Large intestine (tissue), 12 donors: ENCODE measurements at places on chromosomes 5 and 9. TPM values are rescaled to one million over a fixed set of nuclear protein-coding genes. Genes with fewer than 3 reads are reported as not detected.
A peak's percentile ranks its signal among the peaks of the same experiment; 100 is the strongest.

Gene NRG2
- polyA plus RNA-seq: 1.1 TPM

Gene IFNA21
- 0.13 TPM for polyA plus RNA-seq

Gene MZB1
- polyA plus RNA-seq: 1.3 TPM

Gene ITK
- 1.5 TPM for polyA plus RNA-seq

Gene SYNPO
- polyA plus RNA-seq: 46.7 TPM

Gene DELE1
- 123 TPM for polyA plus RNA-seq

Gene AGXT2
- polyA plus RNA-seq: 33.8 TPM

Gene NNT
- 50.7 TPM for polyA plus RNA-seq

Gene LHX3
- not detected for polyA plus RNA-seq

GRCh38 chr9:133142684-133143622 is 20.8 kb downstream of the GBGT1 start:
- peak; percentile 56 for DNase-seq

DNA sequence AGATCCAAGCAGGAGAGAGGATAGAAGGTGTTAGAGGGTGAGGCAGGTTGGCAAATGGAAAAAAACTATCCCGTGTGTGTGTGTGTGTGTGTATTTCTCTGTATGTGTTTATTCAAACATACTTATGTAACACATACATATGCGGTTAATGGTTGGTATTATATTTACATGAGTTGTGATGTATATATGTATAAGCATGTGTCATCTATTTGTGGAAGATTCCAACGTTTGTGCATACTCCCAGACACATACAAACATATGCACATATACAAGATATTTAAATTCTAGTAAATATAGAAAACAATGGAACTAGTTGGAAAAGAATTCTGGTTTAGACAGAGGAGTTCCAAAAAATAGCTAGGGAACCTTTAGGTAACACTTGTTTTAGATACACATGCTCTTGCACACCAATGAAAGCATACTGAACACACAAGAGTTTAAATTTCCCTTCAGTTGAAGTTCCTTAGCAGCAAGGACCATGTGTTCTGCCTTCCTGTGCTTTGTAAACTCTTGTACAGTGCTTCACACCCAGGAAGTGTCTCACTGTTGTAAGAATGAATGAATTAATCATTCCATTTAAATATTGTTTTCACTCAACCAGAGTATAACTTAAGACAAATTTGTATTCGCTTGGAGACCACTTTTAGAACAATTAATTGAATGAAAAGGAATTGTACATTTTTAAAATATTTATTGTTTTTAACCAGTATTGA is 257.8 kb downstream of the FER start:
- DNase-seq: no peak

DNA sequence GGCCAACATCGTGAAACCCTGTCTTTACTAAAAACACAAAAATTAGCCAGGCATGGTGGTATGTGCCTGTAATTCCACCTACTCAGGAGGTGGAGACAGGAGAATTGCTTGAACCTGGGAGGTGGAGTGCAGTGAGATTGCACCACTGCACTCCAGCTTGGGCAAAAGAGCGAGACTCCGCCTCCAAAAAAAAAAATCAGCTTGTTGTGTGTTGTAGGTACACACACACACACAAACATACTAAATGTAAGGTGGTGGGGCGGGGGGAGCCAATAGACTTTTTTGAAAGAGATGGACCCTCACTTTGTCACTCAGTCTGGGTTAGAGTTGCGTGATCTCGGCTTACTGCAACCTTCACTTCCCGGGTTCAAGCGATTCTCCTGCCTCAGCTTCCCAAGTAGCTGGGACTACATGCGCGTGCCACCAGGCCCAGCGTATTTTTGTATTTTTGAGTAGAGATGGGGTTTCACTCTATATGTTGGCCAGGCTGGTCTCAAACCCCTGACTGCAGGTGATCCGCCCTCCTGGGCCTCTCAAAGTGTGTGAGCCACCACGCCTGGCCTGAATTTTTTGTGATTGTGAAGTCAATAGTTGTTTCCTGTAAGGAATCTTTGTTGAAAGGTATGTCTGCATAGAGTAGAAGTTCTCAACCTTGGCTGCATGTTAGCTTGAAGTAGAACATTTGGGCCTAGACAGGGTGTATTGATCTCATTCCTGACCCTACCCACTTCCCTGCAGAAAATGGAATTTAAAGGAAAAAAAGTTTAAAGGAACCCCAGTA is 13.7 kb downstream of the NPM1 start:
- DNase-seq: no peak

- DNase-seq: no peak
Observed at GRCh38 chr5:170430866-170431437, 41.8 kb upstream of the KCNMB1 start.

GRCh38 chr5:59569158-59569557 is 324.4 kb downstream of the PDE4D start:
- DNase-seq: no peak

DNA sequence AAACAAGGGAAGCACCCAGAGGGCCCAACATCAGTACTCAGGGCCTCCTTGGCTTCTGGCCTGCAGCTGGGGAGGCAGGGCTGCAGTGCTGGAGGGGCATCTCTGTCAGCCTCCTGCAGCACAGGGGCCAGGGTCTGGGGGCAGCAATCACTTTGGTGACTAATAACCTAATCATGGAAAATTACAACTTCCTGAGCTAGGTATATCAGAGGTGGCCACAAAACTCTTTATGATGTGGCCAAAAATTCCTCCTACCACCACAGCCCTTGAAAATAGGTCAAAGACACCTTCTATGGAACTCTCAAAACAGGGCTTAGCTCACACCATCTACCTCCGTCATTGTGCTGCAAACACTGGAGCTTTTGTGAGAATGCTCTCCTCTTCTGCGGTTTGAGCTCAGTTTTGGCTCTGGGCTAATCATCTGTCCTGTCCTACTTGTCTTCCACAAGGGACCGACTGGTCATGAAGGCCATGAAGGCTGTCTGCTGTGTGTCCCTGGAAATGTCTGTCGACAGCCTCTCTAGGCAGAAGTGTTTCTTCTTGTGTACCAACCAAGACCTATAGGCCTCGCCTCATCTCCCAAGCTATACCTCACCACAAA is 28.6 kb downstream of the CSF2 start:
- no peak for DNase-seq

DNA sequence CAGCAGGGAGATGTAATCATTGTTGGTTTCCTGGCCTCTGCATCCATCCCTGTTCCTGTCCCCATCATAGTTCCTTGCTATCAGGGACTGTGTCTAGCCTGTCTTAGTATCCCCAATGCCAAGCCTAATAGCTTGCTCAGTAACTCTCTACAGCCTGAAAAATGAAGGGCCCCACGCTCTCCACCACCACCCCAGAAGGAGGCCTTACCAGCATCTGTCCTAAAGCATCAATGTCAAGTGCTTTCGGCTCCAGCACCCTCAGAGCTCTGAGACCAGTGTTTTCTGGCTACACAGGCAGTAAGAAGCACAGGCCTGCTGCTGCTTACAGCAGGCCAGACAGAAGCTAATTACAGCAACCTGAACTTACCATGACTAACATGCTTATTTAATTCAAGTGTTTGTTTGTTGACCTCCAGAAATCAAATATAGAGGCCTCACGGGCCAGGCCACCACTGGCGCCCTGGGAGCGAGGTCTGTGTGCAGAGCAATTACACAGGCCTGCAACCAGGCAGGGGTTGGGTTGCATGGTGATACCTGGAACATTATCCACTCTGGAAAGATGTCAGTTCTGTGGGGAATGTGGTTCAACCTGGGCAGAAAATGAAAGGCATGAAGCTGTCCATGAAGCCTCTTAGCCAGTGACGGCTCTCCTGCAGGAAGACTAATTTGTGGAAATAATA is 124.3 kb downstream of the SLC1A3 start:
- no peak for DNase-seq

DNA sequence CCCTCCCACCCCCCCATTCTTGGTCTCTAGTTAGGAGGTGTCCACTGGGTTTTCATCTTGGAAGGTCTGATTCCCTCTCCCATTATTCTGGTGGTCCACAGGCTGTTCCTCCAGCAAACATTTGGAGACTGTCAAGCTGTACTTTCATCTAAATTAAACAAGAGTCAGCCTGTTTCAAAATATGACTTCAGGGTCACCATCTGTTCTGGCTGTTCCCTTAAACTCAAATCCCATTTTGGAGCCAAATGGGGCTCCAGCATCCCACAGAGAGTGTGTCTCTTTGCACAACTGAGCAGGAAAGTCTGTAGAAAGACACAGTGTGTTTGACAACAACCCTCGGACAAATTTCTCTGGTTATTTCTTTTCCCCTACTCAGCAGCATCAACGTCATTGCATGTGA is 20.5 kb downstream of the COL15A1 start:
- DNase-seq: no peak

DNA sequence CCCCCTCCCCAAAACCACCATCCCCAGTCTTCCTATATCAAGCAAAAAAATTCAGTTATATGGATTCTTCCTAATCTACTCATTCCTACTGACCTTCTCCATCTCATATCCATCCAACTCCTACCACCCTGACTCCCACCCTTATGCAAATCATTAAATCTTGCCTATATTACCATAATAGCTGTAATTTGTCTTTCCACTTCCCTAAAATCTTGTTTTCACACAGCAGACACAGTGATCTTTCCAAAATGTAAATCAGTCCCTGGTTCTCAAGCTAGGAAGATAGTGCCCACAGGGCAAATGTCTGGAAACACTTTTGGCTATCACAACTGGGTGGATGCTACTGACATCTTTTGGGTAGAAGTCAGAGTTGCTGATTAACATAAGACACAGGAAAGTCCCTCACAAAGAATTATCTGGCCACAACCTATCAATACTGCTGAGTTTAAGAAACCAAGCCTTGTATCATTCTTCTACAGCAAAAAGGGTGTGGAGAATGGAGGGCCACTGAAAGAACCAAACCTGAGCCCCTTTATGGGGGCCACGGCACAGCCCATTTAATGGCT is 1.4 kb downstream of the SRA1 start:
- DNase-seq: no peak

DNA sequence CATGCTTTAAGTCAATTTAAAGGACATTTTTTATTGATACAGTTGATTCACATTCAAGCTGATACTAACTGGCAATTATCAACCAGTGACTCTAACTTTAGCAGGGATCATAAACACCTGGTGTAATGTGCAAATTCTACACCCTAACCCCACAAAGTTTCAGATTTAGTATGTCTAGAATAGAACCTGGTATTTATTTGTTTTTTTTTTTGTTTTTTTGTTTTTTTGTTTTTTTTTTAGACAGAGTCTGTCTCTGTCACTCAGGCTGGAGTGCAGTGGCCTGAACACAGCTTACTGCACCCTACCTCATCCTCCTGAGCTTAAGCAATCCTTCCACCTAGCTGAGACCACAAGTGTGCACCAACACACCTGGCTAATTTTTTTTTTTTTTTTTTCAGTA is 311.2 kb upstream of the SEMA6A start:
- DNase-seq: no peak

- DNase-seq: no peak
Observed at GRCh38 chr5:73297430-73297829, 124.4 kb downstream of the TMEM174 start.

GRCh38 chr9:99011161-99011709 is 67.5 kb downstream of the COL15A1 start:
- DNase-seq: no peak

GRCh38 chr9:95864852-95865580 is 10.5 kb upstream of the ERCC6L2 start:
- DNase-seq: no peak

DNA sequence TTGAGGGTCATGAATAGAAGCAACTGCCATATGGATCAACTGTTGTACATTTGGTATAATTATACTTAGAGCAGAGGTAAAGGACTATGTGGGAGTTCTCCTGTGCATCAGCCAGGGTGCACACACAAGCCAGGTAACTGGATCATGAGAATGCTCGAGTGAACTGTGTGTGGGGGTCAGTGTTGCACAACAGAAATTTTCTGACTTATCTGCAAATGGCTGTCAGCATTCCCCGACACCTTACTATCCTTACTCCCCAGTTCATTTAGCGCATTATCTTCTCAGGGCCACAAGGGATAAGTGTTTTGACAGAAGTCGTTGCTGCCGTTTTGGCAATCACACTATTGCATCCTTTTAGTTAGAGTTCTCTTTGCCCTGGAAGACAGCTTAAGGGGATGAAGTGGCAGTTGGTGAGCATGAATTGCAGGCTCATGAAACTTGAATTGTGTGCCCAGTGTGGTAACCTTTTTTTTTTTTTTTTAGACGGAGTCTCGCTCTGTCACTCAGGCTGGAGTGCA is 1.7 kb downstream of the CANX start:
- peak; percentile 75 for DNase-seq

GRCh38 chr5:179381691-179382090 is 36.4 kb upstream of the ADAMTS2 start:
- no peak for DNase-seq

DNA sequence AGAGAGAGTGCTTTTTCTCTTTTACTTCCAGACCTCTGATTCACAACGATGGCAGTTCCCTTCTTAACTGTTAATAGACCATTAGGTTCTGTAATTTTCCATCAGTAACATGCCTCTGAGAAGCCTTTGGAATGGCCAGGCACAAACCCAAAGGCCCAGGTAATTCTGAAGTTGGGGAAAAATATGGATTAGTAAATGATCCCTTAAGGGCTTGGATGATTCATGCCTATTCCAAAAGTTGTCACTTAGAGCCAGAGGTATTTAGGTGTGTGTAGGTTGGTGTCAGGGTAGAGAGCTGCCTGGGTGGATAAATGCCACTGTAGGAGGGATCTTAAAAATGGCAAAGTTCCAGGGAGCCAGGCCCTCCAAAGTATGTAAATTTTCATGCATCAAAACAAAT is 228.8 kb downstream of the PLK2 start:
- DNase-seq: no peak

GRCh38 chr5:171431251-171431777 is 11.9 kb downstream of the FGF18 start:
- no peak for DNase-seq

GRCh38 chr9:92294297-92294676 is 790 bp upstream of the IARS1 start:
- DNase-seq: peak; percentile 37

DNA sequence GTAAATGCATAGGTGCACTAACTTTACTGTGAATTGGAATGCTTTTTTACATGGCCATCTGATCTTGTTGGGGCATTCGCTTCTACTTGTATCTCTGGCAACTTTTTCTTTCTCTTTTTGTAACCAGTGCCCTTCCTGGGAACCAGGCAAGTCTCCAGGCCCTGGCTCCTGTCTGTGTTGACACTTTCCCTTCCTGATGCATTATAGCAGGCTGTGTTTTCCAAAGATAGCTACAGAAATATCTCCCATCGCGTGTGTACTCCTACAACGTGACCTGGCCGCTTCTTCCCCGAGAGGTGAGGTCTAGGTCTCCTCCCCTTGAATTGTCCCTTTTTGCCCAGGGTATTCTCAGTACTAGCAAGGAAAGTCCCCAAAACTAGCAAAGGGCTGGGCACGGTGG is 81.1 kb upstream of the SPIN1 start:
- no peak for DNase-seq

DNA sequence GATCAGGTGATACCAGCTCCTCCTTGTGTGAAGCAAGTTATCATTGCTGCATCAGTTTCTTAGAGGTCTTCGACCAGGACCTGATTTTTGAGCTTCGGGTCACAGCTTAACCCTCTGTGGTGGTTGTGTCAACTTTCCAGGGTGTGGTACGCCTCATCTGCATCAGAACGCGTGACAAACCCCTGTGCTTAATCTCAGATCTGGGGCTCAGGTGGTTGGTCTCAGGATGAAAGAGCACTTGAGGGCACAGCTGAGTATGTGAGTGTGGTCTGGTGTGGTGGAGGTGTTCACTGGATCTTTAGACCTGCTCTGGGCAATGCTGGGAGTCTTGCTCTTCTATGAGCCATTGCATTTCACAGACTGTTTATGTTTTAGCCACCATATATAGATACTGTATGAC is 64.1 kb downstream of the OSTF1 start:
- no peak for DNase-seq
